ENCODE measurements at places on chromosomes 2 and 18.

- DNase-seq = no peak
Observed at GRCh38 chr18:76604935-76605240, 109.8 kb upstream of the ZNF516 start.

DNA sequence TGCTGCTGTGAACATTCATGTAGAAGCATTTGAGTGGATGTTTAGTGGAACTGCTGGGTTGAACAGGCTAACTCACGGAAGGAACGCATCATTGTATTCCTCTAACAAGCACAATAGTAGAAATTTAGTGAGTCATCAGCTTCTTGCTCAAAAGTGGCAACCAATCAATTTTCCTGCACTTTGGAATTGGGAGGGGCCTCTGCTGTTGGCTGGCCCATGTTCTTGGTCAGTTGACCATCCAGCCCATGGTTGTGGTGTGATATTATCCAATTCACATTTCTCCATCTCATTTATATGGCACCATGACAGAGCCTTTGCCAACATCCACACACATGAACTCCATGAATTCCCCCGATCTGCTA is 95.0 kb downstream of the TNFRSF11A start:
- DNase-seq = no peak

- DNase-seq = peak; percentile 72
Observed at GRCh38 chr2:43080571-43081021, 145.8 kb downstream of the ZFP36L2 start.

DNA sequence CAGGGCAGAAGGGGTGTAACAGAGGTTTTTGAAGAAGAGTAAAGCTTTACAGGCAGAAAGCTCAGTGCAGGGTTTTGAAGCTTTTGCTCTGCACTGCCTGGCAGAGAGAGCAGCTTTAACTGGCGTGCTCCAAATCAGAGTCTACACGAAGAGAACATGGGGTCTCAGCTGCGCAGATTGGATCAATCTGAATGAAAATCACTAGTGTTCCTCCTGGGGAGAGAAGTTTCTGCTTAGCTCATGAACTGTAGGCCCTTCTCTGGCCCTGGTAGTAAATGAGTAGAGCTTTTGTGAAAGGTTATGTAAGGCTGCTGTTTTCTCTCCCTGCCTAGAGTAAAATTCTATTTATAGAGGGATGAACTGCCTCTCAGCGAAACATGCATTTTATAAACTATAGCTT is 13.6 kb downstream of the DCC start:
- no peak for DNase-seq
